Muscle of leg (tissue), 16 donors: ENCODE measurements at places on chromosomes 3 and 15. TPM values are rescaled to one million over a fixed set of nuclear protein-coding genes. Genes with fewer than 3 reads are reported as not detected.

RNU5B-1 gene
- total RNA-seq: 283 TPM

CHRM5 gene
- total RNA-seq: not detected

DNAJA4 gene
- 27.8 TPM for total RNA-seq

DUOXA2 gene
- not detected for total RNA-seq

CLDN16 gene
- total RNA-seq: not detected

HTR3E gene
- total RNA-seq: not detected

ADPRH gene
- total RNA-seq: 4.0 TPM

IQCF2 gene
- total RNA-seq: not detected

ZMYND10 gene
- total RNA-seq: 0.49 TPM

PAQR9 gene
- total RNA-seq: not detected

SLC49A4 gene
- 4.8 TPM for total RNA-seq

IL16 gene
- 3.9 TPM for total RNA-seq

CELSR3 gene
- 0.22 TPM for total RNA-seq

GABRA5 gene
- total RNA-seq: 0.31 TPM

DHFR2 gene
- total RNA-seq: 5.4 TPM

CMTM6 gene
- total RNA-seq: 25.9 TPM

CKMT1B gene
- not detected for total RNA-seq
